Upper lobe of left lung (tissue), 6 donors: ENCODE measurements at places on chromosomes 2 and 18. TPM values are rescaled to one million over a fixed set of nuclear protein-coding genes. Genes with fewer than 3 reads are reported as not detected.

DNA sequence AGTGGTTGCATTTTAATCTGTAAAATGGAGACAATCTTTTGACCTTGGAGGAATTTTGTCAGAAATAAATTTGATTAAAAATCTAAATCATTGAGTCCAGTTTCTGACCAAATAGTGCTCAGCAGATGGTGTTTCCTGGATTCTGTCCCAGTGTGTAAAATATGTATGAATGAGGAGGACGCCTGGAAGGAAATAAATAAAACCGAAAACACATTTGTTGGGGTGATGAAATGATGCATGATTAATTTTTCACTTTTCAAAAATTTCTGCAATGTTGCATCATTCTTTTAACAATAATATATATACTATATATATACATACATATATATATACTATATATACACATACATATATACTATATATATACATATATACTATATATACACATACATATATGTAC, 261.1 kb upstream of the TRIB2 start:
- H3K27ac ChIP-seq: no peak overlapping the region
- peaks cover 38% of the 10 kb centered on the region for H3K4me1 ChIP-seq
- H3K27me3 ChIP-seq: no peaks in the 10 kb centered on the region
- DNase-seq: no peak

GRCh38 chr2:109486711-109487535, 126.8 kb downstream of the SEPTIN10 start:
- H3K27ac ChIP-seq: no peak overlapping the region
- H3K4me3 ChIP-seq: no peak overlapping the region
- H3K36me3 ChIP-seq: peaks cover 9% of the 10 kb centered on the region
- no peaks in the 10 kb centered on the region for H3K27me3 ChIP-seq
- peaks cover 21% of the 10 kb centered on the region for H3K4me1 ChIP-seq

TTC31 gene
- total RNA-seq: 127 TPM

TCF23 gene
- not detected for total RNA-seq

DNA sequence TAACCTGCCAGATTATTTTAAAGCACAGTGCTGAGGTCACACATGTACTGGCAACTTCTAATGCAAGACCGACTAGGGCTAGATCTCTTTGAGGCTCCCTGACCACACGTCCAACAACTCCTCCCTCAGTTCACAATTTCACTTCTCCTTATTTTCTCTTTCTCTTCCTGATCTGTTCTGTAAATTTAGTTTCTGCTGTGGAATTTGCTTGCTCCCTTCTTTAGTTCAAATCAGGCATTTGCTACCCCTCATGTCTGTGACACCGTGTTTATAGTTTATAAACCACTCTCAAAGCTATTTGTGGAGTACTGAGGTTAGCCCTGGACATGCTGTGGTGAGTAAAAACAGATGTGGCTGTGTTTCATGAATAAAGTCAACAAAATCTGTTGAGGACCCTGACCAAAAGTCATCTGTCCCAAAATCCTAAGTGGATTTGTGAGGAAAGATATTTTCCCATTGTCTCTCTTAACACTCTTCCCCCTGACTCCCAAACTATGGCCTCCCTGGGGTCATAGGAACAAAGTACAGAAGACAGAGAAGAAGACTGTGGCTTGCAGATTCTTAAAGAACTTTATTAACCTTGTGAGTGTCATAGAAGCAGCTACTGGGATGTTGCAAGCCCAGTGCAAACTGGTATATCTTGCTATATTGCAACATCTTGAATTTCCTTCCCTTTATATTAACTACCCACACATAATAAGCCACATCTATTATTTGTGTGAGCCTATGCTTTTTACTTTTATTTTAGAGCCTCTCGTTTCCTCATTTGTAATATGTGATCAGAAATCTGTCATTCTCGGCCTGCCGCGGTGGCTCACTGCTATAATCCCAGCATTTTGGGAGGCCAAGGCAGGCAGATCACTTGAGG, 3.5 kb upstream of the NAGK start:
- DNase-seq: peak; percentile 34
- H3K27ac ChIP-seq: peak overlapping the region; percentile 54
- H3K4me3 ChIP-seq: no peak overlapping the region
- H3K36me3 ChIP-seq: no peaks in the 10 kb centered on the region
- no peaks in the 10 kb centered on the region for H3K27me3 ChIP-seq

GRCh38 chr2:126399001-126399400, 257.0 kb upstream of the GYPC start:
- no peak overlapping the region for H3K4me3 ChIP-seq
- H3K27ac ChIP-seq: no peak overlapping the region
- DNase-seq: no peak
- no peaks in the 10 kb centered on the region for H3K27me3 ChIP-seq
- H3K4me1 ChIP-seq: no peaks in the 10 kb centered on the region

GRCh38 chr2:100257939-100258338, 64.4 kb downstream of the LONRF2 start:
- H3K4me3 ChIP-seq: no peak overlapping the region
- H3K4me1 ChIP-seq: no peaks in the 10 kb centered on the region
- no peaks in the 10 kb centered on the region for H3K27me3 ChIP-seq

GRCh38 chr2:47509250-47509649, 106.3 kb downstream of the MSH2 start:
- H3K4me3 ChIP-seq: no peak overlapping the region
- no peaks in the 10 kb centered on the region for H3K36me3 ChIP-seq
- H3K4me1 ChIP-seq: no peaks in the 10 kb centered on the region
- H3K27ac ChIP-seq: no peak overlapping the region
- DNase-seq: no peak
- H3K27me3 ChIP-seq: no peaks in the 10 kb centered on the region

- no peak overlapping the region for H3K4me3 ChIP-seq
- H3K27ac ChIP-seq: no peak overlapping the region
- no peaks in the 10 kb centered on the region for H3K27me3 ChIP-seq
- H3K36me3 ChIP-seq: no peaks in the 10 kb centered on the region
Measured at GRCh38 chr18:49612515-49613033, 50.7 kb downstream of the LIPG start.

DNA sequence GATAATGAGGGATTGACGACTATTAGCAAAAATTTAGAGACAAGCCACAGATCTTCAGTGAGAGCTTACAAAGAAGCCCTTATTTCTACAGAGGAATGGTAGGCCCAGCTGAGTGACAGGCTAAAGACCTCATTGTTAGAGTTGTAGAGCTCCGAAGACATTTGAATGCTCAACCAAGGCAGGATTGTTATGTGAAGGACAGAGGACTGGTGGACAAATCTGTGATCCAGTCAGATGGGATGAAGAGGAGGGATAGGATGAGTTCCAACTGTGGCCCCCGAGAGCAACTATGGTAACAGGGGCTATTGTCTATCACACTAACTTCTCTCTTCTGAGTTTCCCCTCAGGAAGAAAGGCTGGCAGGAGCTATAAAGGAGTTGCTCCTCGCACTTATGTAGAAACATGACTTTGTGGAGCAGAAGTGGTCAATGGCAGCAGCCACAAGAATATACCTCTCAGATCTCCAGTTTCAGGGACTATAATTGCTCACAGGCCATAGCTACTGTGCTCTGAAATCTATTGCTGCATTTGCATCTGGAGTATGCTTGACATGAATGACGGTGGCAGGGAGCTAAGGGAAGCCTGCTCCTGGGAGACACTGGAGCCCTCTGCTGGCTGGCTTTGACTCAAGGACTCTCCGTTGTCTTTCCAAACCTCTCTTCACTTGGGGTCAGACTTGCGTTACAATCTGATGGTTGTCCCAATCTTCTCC, 50.3 kb upstream of the GREB1L start:
- no peaks in the 10 kb centered on the region for H3K4me1 ChIP-seq
- no peak overlapping the region for H3K27ac ChIP-seq
- DNase-seq: no peak
- no peaks in the 10 kb centered on the region for H3K27me3 ChIP-seq
- no peaks in the 10 kb centered on the region for H3K36me3 ChIP-seq
- H3K4me3 ChIP-seq: no peak overlapping the region

REG1B gene
- not detected for total RNA-seq

GCG gene
- total RNA-seq: not detected

KYNU gene
- 14.5 TPM for total RNA-seq

- no peak for DNase-seq
- no peaks in the 10 kb centered on the region for H3K27me3 ChIP-seq
- H3K4me1 ChIP-seq: no peaks in the 10 kb centered on the region
- no peak overlapping the region for H3K4me3 ChIP-seq
Measured at GRCh38 chr2:13255485-13255884, 538.7 kb downstream of the TRIB2 start.

GRCh38 chr18:79677221-79677620, 2.4 kb upstream of the CTDP1 start:
- no peak for DNase-seq
- H3K4me3 ChIP-seq: no peak overlapping the region
- no peak overlapping the region for H3K27ac ChIP-seq
- H3K36me3 ChIP-seq: no peaks in the 10 kb centered on the region
- H3K4me1 ChIP-seq: peaks cover 38% of the 10 kb centered on the region
- no peaks in the 10 kb centered on the region for H3K27me3 ChIP-seq

DNA sequence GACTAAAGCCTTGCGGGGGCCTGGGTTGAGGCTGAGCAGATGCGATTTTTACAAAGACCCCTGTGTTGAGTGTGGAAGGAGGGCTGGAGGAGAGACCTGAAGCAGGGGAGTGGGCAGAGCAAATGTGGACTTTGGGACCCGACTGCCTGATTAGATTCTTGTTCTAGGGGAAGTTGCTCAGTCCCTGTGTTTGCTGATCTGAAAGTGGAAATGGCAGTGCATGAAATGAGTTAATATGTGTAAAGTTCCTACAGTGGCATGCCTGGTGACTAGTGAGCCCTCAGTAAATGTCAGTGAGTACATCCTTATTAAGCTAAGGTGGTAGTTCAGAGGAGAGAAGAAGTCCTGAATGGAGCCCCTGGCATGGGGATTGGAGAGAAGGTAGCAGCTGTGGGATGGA, 52.3 kb downstream of the ARMC9 start:
- H3K27me3 ChIP-seq: no peaks in the 10 kb centered on the region
- H3K36me3 ChIP-seq: no peaks in the 10 kb centered on the region
- H3K27ac ChIP-seq: peak overlapping the region; percentile 19

GRCh38 chr18:44714376-44714775, 33.7 kb downstream of the SETBP1 start:
- H3K27me3 ChIP-seq: no peaks in the 10 kb centered on the region
- no peak for DNase-seq
- no peak overlapping the region for H3K27ac ChIP-seq
- H3K36me3 ChIP-seq: no peaks in the 10 kb centered on the region

DNA sequence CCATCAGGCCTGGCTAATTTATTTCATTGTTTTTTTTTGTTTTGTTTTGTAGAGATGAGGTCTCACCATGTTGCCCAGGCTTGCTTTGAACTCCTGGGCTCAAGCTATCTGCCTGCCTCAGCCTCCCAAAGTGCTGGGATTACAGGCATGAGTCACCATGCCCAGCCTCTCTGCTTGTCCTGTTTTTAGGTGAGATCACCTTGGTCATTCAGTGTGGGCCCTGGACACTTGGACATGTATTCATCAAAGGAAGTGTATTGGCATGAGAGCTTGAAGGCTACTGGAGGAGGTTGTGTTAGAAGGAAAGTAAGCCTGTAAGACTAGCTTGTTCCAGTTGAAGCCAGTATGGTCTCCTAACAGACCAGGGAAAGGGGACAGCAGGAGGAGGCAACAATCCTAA, 229.2 kb upstream of the RGPD4 start:
- DNase-seq: no peak
- no peaks in the 10 kb centered on the region for H3K27me3 ChIP-seq
- H3K36me3 ChIP-seq: no peaks in the 10 kb centered on the region

BCL11A gene
- 3.1 TPM for total RNA-seq

MC5R gene
- not detected for total RNA-seq

- no peak overlapping the region for H3K27ac ChIP-seq
- no peak for DNase-seq
- no peak overlapping the region for H3K4me3 ChIP-seq
- peaks cover 6% of the 10 kb centered on the region for H3K4me1 ChIP-seq
Measured at GRCh38 chr2:240604939-240605716, 18.6 kb downstream of the CAPN10 start.

GRCh38 chr2:138827426-138828054, 47.4 kb upstream of the NXPH2 start:
- H3K36me3 ChIP-seq: no peaks in the 10 kb centered on the region
- no peak overlapping the region for H3K4me3 ChIP-seq
- DNase-seq: no peak

GRCh38 chr2:46914578-46915230, 902 bp downstream of the MCFD2 start:
- H3K27ac ChIP-seq: peak overlapping the region; percentile 98
- no peaks in the 10 kb centered on the region for H3K27me3 ChIP-seq
- no peak for DNase-seq
- peak overlapping the region; percentile 98 for H3K4me3 ChIP-seq
- no peaks in the 10 kb centered on the region for H3K36me3 ChIP-seq

DNA sequence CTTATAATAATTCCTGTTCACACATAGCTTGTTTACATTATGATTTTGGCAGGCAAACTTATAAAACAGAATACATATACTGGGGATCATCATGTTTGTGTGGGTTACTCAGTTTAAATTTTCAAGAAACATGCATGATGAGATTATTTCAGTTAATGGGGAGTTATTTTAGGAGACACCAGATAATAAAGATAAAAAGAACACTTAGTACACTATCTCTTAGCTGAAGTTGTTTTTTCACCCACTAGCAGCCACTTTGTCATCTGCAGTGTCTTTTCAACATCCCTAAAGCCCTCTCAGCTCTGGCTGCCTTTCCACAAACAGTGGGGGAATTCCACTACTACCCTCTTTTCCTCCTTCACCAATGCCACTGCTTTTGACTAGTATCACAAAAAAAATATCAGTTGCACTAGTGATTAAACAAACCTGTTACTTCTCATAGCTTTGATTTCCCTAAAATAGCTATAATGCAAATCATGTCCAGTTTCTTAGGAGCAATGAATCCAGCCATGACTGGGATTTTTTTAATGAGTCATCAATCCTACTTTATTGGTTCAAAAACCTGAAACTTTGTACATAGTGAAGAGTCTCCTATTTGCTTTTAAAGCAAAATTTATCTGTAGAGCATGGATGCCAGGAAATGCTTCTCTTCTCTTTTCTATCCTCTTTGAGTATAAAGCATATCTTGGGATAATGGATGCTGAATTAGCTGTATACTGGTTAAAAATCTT, 156.7 kb upstream of the TFPI start:
- no peak overlapping the region for H3K27ac ChIP-seq
- H3K36me3 ChIP-seq: no peaks in the 10 kb centered on the region
- H3K4me3 ChIP-seq: no peak overlapping the region
- DNase-seq: no peak
- H3K4me1 ChIP-seq: no peaks in the 10 kb centered on the region

DNA sequence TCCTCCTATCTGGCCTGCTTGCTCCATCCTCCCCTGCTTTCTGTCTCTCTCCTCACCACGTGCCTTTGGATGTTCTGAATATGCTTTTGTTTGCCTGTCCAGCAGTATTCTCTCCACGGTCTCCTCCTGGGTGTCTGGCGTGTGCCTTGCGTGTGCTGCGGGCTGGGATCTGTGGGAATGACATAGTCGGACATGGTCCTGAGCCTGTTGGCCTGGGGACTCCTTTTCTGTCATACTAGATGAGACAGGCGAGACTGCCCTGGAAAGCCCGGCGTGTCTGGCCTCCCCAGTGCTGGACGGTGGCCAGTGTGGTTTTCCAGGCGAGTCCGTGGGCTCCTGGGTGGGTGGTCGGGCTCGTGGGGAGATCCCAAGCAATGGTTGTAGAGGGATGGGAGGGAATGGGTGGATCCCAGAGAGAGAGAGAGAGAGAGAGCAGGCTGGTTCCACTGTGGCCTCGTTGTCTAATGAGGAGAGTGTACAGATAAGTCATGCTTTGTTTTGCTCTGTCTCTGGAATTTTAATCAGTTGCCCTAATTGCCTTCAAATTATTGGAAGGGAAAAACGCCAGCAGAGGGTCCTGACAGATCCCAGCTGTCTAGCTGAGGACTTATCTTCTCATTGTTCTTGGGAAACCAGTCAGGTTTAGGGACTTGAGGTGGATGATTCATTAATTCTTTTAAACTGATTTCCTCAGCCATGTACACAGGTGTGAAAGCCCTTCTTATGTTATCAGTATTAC, 58.3 kb downstream of the HPCAL1 start:
- peaks cover 22% of the 10 kb centered on the region for H3K4me1 ChIP-seq
- H3K27me3 ChIP-seq: no peaks in the 10 kb centered on the region
- H3K36me3 ChIP-seq: peaks cover 11% of the 10 kb centered on the region
